Thymus (tissue), 14 donors: ENCODE measurements at places on chromosomes 6 and 20.

DNA sequence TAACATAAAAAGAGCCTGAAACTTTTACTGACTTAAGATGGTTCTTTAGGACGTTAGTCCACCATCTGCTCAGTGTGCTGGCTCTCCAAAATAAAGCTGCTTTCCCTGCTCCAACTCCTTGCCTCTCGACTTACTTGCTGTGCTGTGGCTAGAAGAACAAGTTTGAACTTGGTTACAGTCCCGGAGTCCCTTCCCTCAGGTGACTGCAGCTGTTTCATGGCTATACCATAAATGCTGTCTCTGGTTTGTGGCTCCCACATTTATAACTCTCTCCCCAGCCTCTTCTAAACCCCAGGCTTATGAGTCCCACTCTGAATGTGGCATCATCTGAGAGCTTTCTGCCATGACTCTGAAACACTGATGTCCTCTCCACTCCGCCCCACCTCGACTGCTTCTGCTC is 306.4 kb upstream of the PRND start:
- no peak for DNase-seq

DNA sequence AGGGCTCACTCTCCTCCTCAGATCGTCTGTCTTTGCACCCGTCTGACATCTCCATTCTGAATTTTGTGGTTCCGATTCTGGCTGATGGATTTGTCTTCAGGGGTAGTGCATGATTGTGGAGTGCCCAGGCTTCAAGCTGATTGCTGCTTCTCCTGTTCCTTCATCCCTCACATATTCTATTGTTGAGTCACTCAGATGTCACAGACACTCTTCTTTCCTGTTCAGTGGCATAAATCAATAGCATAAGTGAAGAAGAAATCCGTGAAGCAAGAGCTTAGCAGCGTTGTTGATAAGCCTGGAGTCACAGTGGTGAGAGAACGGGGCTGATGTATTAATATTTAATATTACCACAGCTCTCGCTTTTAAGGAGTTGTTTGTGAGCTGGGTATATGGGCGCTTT is 152.5 kb downstream of the MTHFD1L start:
- no peak for DNase-seq

GRCh38 chr6:121726596-121726995 is 291.1 kb downstream of the GJA1 start:
- DNase-seq, result no peak

GRCh38 chr6:36756786-36757185 is 59.2 kb downstream of the RAB44 start:
- DNase-seq, result no peak

DNA sequence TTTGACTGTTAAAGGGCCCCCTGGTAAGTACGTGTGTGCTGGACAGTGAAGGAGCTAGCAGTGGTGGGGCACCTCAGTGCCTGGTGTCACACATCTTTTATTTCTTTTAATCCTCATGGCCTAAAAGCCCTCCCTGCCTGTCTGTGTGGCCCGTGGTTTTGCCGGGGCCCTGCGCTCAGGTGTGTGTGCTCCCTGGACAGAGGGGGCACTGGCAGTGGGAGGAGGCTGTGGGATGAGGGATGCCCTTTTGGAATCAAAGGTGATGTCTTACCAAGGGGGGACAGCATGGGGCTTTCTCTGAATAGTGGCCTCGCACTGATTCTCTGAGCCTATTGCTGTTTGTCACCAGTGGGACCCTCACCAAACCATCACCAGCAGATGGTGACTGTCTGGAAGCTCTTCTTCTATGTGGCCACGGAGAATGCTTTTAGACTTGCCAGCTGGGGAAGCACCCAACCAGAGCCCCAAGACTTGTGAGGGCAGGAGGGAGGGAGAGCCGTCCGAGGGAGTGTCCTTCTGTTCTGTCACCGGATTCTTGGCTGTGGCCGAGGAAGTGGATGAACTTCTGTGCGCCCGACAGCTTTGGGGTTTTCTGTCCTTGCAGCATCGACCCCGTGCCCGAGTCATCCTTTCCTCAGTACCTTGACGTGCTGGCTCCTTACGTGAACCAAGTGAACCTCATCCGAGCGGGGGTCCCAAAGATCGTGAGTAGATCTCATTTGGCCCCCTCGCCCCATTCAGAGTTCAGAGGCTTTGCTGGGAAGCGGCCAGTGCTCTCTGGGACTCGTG is 18.1 kb downstream of the PNLDC1 start:
- no peak for DNase-seq

GRCh38 chr6:4703382-4703781 is 72.8 kb upstream of the CDYL start:
- DNase-seq, result no peak

- DNase-seq, result no peak
Measured at GRCh38 chr20:48788486-48789072, 39.2 kb downstream of the PREX1 start.

DNA sequence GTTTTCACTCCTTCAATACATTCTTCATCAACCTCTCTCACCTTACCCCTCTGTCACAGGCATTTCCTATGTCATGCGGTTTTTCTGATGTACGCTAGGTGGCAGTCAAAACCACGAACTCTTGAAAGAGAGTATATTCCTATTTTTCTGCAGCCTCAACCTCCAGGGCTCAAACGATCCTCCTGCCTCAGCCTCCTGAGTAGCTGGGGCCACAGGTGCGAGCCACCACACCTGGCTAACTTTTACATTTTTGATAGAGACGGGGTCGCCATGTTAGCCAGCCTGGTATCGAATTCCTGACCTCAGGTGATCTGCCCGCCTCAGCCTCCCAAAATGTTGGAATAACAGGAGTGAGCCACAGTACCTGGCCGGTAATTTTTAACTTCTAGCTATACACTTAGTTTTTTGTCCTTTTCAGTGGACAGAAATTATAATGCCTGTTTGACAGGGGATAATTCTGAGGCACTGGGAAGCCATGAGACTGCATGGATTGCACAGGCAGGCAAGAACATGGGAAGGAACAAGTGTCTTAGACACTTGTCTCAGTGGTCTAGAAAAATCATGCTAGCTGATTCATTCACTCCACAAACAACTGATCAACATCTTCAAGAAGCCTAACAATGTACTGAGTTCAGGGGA is 22.5 kb upstream of the HFE start:
- DNase-seq, result peak; percentile 80

GRCh38 chr6:84785671-84786070 is 21.3 kb upstream of the TBX18 start:
- DNase-seq, result no peak

- DNase-seq, result no peak
Measured at GRCh38 chr6:132058975-132059374, 107.8 kb upstream of the CCN2 start.

- DNase-seq, result no peak
Measured at GRCh38 chr20:63061771-63062100, 55.0 kb upstream of the BHLHE23 start.

DNA sequence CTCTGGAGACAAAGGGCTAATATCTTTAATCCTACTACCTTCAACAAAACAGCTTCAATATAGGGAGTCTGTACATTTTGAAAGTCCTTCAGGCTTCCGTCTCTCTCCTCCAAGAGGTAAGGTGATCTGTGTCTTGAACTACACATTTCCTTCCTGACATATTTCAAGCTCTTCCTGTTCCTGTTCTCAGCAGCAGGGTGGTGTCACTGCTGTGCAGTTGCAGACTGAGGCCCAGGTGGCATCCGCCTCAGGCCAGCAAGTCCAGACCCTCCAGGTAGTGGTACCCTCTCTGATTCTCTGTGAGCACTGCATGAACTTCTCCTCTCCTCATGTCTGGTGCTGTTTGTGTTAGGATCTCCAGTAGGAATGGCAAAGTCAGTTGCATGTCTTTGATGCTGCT is 7.8 kb downstream of the NFYA start:
- peak; percentile 28 for DNase-seq

- DNase-seq, result no peak
Measured at GRCh38 chr20:37511610-37512275, 9.3 kb upstream of the NNAT start.

- no peak for DNase-seq
Measured at GRCh38 chr6:167702241-167702827, 124.4 kb upstream of the AFDN start.

- DNase-seq, result no peak
Measured at GRCh38 chr6:99894815-99895214, 99.2 kb downstream of the MCHR2 start.

- DNase-seq, result no peak
Measured at GRCh38 chr6:7050004-7050403, 57.8 kb upstream of the RREB1 start.

GRCh38 chr6:33850296-33850695 is 46.5 kb upstream of the MLN start:
- DNase-seq, result no peak

DNA sequence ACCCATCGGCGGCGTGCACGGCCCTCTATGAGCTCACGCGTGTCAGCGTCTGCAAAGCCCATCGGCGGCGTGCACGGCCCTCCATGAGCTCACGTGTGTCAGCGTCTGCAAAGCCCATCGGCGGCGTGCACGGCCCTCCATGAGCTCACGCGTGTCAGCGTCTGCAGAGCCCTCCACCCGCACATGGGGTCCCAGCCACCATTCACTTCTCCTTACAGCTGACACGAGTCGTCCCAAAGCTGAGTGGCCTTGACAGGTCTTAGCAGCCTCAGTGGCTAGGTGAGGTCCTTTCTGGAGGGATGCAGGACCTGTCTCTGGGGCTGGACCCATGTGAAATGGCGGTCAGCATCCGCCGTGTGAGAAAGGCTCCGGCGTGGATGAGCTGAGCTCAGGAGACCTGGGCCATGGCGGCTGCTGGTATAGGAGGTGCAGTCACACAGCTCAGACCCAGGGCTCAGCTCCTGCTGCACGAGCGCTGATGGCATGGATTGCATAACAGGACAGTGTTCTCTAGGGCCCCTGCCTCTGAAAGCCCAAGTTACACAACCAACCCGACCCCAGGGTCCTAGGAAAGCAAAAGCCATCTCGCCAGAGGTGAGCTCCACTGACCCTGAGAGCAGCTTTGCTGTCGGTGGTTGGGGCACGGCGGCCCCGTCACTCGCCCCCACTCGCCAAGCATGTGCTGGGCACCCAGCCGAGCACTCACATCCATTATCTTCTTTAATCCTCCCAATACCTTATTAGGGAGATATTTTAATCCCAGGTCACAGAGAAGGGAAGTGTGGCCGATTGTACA is 38.9 kb downstream of the DLL1 start:
- DNase-seq, result no peak

DNA sequence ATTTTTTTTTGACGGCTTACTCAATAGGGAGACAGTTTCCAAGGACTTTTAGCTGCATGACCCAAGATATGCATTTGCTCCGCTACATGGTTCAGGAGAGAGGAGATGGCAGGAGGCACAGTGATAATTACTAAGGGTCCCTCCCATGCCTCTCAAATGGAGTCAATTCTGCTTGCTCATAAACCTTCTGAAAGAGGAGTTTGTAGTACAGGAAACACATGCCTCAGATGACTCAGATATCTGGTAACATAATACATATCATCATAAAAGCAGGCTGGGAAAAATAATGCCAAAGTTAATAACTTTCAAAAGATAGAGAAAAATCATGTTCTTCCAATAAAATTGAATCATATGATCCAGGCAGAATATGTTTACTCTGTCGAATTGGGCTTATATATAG is 97.6 kb upstream of the DEFB112 start:
- no peak for DNase-seq

GRCh38 chr6:65964261-65964660 is 257.2 kb upstream of the EYS start:
- no peak for DNase-seq

GRCh38 chr20:20448881-20449280 is 81.0 kb downstream of the INSM1 start:
- no peak for DNase-seq

GRCh38 chr6:135833771-135834170 is 17.7 kb upstream of the PDE7B start:
- DNase-seq, result no peak

GRCh38 chr6:50718566-50718965 is 5.2 kb downstream of the TFAP2D start:
- no peak for DNase-seq

DNA sequence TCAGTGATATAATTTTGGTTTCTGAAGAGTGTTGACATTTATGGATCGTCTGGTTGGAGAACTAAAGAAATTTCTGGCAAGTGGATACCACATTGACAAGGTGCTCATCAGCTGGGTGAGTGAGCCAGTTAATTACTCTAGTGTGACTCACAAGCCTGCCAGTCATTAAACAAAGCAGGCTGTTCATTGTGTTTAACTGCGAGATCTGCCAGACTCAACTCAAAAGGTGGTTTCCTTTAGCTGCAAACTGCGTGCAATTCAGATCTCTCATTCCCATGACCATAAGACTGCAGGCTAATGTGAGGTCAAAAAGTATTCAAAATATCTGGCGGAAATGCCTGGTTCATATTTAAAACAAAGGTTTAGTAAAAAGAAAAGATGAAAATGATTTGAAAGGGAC is 32.5 kb upstream of the IYD start:
- no peak for DNase-seq

DNA sequence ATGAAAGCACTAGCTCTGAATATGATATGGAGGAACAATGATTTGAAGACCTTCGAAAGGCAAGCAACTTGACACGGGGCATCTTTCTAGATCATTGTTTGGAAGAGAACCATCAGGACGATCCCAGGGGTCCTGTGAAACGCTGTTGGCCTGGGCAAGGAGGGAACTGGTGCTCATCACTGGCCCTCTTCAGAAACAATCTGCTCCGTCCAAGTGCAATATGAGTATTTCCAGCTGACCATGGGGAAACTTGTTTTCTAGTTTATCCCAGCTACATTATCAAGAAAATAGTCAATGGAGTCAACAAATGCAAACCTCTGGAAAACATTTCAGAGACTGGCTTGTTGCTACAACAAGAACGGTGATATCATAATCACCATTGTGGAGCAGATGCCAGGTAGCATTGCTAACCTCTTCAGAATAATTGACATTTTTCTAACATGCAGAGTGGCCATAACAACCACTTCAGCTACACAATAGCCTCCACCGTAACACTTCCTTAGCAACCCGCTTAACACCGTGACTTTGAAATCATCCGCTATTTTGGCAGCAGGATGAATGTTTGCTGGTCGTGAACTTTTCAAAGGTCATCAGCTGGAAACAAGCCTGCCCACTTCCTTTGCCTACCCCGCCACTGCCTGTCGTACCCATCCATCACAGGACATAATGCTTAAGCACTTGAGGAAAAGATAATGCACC is 112.0 kb upstream of the PDE10A start:
- no peak for DNase-seq

DNA sequence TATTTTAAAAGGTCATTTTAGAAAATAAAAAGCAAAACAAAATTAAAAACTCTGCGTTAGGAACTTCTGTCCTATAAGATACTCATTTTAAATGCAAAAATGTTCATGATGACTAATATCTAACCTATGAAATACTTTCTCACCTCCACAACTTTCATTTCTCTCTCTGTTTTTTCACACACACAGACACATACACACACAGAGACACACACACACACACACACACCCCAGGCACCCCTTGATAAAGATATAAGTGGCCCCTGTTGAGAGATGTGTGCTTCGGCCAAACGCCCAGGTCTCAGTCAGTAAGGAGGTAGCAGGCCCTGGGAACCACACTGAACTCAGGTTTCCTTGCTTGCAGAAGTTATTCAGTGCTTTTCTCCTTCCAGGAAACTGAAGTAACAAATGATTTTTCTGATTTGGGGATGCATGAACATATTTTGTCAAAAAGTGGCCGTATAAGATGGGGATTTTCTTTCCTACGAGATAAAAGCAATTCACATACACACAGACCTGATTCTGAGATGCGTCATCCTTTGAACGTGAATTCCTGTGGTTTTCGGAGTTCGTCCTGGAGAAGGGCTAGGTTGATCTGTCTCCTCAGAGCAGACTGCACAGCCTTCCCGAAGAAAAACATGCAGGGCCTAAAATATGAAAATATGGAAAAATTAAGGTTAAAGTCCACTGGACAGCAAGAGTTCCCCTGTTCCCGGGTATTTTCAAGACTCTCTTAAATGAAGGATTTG is 306.8 kb upstream of the FOXQ1 start:
- no peak for DNase-seq

- DNase-seq, result no peak
Measured at GRCh38 chr6:85764844-85765243, 122.2 kb upstream of the SYNCRIP start.
